Activated CD4-positive, alpha-beta T cell treated with anti-CD3 and anti-CD28 coated beads, Interleukin-2, amount 50 U/mL, for 24 hours (primary cell): ENCODE measurements at places on chromosomes 13 and 19.

DNA sequence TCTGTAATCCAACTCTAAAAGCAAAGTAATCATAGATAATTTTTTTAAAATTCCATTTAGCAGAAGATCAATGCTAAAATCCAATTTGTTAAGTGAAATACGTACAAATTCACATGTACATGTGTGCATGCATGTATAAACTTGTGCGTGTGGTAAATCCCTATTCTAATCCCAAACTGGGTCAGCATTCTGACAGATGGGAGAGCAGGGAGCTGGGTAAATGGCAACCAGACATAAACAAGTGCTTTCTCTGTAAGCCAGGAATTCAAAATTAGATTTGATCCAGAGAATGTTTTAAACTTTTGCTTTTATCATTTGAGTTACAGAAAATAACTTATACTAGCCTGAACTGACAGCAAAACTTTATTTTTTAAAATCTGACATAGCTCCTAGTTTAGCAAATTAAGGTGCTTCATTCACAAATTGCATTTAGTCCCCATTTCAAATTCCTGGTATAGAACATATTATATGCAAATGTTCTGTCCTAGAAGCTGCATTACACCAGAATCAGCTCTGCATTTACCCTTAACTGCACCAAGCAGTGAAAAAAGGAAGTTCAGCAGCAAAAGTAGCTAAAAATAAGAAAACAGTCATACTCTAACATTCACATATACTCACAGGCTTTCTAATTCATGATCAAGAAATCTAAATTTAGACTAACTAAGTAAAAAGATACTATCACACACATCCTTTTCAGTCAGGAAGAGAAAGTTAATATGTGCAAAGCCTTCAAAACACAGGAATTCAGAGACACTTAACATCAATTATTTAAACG is 32.6 kb downstream of the UBL3 start:
- DNase-seq, result no peak

GRCh38 chr13:28636677-28637317 is 22.1 kb upstream of the POMP start:
- peak; percentile 28 for DNase-seq

- no peak for DNase-seq
These were observed 162.0 kb upstream of the SOX1 start for GRCh38 chr13:111904701-111905608.

DNA sequence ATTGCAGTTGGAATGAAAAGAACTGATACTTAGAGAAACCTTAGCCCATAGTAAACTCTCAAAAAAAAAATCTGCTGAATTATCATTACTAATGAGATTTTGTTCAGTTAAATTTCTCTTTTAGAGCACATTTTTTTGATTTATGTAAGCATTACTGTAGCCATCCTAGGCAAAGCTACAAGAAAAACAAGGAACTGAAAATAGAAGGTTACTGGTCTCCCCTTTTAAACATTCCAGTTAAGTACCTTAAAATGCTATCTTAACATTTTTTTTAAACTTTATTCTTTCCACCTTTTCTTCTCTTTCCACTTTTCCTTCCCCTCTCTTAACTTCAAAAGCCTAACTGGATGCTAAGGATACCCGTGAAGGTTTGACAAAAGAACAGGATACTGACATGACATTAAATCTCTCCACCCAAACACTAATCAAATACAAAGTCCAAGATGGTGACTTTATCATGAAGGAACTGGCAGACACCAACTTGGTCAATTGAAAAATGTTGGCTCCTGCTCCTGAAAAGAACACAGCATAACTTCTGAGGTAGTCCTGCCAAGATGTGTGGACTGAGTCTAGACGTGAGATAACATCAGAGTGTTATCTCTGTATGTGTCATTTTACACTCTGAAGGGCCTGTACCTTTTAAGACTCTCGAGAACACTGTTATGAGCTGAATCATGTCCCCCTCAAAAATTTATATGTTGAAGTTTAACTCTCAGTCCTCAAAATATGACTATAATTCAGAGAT is 29.5 kb upstream of the SACS start:
- DNase-seq, result no peak

GRCh38 chr13:100552755-100553154 is 35.8 kb downstream of the GGACT start:
- no peak for DNase-seq

DNA sequence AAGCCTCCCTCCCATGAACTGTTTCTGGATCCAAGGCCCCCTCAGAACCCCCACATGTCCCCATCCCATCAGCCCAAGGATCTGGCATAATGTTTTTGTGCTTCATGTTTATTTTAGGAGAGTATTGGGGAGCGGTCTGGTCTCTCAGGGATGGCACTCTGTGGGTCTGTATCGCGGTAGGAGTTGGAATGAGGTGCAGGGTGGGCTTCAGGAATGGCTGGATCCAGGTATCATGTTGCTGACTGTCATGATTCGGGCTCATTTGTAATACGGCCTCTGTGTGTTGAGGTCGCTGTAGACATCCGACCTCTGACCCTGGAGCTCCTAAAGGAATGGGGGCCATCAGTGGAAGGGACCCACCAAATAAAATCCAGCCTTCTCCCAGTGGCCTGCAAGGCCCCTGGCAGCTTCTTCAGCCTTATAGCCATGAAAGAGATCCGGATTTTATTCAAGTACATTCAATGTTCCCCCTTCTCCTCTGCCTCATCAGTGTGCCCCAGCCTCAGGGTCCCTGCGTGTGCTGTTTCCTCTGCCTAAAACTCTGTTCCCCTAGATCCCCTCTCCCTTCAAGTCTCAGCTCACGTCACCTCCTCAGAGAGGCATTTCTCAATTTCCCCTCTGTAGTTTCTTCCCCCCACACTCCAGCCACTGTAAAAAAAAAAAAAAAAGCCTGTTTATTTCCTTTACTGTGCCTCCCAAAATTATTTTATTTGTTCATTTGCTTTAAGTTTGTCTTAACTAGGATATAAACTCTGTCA is 2.2 kb downstream of the HCST start:
- DNase-seq, result no peak

- no peak for DNase-seq
These were observed 162.8 kb downstream of the DIAPH3 start for GRCh38 chr13:60000976-60001375.

DNA sequence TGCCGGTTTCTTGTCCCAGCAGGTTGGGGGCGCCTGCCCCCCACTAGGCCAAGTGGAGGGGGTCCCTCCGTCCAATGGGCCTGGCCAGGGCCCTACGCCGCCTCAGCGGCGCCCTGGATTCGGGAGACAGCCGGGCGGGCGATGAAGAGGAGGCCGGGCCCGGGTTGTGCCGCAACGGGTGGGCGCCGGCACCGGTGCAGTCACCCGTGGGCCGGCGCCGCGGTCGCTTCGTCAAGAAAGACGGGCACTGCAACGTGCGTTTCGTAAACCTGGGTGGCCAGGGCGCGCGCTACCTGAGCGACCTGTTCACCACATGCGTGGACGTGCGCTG is 6.2 kb downstream of the KCNJ14 start:
- DNase-seq, result no peak

- no peak for DNase-seq
These were observed 1.8 kb upstream of the LRRC4B start for GRCh38 chr19:50569938-50570540.

DNA sequence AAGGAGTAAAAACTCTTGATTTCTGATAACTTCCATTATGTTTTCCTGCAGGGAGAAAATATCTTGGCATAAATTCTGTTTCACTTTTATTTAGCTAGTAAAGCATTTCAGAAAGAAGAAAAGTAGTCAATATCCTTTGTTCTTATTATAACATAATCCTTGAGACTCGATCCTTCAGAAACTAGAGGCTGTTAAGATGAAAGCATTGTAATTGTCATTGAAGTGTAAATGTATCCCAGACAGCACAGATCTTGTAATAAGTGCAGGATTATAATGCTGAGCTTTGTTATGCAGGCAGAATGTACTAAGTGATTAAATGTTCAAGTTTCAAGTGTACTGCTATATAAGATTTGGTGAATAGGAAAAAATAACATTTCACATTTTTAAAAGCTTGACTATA is 225.2 kb upstream of the ATXN8OS start:
- DNase-seq, result no peak

DNA sequence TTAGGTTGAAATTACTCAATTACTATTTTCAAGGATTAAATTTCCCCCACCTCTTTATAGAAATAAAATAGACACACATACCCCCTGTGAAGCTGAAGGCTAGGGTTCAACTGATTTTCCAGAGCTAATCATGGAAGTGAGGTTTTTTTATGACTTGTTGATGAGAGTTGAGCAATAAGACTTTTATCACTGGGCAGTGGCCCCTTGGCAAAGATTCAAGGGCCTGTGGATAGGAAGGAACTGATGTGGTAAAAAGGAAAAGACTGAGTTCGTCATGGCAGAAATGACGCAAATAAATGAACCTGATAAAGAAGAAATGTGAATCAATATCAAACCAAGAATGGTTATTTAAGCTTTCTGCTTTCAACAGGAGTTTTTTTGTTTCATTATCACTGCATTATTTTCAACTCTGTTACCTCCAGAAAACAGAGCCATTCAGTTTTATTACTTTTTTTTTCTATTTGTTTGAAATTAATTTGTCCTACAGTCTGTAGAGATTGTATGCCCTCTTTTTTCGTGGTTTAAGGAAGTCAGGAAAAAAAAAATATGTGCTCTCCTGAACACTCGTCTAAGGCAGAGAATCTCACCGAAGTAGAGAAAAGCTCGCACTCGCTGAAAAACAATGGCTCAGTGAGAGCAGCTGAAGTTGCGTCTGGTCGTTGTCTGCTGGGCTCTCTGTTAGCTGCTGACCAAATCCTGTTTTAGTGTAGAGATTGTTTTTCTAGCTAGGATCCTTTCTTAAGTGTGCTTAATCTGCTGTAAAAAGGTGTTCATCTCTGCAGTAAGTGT is 38.9 kb downstream of the STOML3 start:
- no peak for DNase-seq

DNA sequence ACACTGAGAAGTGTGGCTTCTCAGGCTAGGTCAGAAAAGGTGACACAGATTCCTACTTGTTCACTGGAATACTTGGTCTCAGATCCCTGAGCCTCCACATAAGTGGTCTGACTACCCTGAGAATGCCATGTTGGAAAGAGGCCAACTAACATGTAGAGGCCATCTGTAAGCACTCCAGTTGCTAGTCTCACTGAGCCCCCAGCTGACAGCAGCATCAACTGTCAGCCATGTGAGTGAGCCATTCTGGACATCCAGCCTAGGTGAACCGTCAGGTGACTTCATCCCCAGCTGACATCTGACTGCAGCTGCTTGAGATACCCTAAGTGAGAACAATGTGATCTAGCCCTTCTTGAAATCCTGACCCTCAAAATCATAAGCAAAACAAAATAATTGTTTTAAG is 18.1 kb upstream of the ARL11 start:
- DNase-seq, result no peak

DNA sequence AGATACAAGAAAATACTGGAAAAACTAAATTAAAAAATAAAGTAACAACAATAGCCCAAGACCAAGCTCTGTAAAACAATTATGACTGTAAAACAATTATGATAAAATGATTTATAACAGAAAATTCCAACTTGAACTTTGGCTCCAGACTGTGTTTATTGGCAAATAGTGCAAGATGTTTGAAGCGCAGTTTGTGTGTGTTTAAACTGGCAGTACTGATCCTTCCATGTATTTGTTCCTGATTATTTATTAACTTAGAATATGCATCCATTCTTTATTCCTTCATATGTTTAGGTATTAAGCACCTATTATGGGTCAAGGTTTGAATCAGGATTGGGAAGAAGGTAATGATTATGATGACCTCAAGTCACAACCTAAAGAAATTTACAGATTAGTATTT is 37.8 kb downstream of the ZNF582 start:
- DNase-seq, result no peak

GRCh38 chr19:1263188-1263587 is 5.9 kb upstream of the CIRBP start:
- DNase-seq, result no peak

- no peak for DNase-seq
These were observed 772.5 kb upstream of the SLITRK1 start for GRCh38 chr13:84654654-84655275.

DNA sequence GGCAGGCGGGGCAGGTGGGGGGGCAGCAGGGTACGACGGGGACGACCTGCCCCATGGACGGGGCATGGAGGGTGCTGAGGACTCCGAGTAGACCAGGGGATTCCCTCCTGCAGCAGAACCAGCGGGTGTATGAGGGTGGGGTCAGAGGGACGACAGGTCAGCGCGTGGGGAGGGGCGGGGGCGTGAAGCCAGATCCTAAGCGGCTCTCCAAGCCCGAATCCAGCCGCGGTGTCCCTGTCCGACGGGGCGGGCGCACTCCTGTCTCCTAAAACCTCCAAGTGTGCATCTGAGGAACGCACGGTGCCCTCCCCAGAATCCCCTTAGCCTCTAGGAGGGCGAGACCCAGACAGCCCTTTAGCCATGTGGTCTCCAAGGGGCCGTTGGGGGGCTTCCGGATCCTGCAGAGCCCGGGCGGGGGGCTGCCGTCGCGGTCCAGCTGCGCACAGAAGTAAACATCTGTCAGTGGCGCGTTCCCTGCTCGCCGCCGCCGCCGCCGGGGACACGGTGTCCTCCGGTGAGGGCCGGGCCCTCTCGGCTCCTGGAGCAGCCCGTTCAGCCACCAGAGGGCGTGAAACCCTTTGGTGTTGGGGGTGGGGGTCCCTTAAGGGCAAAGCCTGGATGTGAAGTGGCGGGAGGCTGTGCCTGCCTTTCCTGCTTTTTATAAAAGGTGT is 730 bp downstream of the NRTN start:
- DNase-seq, result no peak

DNA sequence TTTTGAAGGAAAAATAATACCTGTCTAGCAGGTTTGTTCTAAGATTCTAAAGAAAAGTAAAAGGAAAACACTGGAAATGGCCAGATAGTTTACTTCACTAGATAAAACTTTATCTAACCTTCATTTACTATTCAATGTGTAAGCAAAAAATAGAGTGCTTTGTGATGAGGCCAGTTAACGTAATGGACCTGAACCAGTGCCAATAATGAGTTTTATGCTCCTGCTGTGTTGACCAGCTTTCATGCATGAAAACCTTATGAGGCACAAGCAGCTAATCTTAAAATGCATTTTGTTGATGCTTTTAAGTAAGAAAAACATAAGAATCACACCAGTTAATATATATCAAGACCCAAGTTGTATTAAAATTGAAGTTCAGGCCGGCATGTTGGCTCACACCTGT is 617.2 kb upstream of the GPC6 start:
- no peak for DNase-seq

DNA sequence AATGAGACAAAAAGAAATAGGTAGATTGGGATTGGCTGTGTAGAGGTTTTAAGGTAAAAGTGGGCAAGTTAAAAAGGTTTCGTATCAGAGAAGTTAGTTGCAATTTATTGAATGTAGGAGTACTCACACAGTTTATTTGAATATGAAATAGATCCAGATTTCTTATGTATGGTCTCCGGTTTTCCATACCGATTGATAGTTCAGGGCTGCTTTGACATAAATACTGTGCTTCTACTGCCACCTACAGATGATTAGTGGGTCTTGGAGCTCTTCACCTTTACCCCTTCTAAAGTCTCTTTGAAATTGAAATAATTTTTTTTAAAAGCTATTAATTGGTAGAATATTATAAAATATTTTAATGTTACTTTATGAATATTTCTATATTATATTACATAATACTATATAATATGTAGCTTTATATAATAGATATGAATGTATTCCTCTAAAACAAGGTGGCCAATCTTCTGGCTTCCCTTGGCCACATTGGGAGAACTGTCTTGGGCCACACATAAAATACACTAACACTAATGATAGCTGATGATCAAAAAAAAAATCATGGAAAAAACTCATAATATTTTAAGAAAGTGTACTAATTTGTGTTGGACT is 7.7 kb upstream of the GPR18 start:
- DNase-seq, result no peak

GRCh38 chr13:48806522-48806921 is 152.8 kb downstream of the CYSLTR2 start:
- no peak for DNase-seq

- no peak for DNase-seq
These were observed 776 bp upstream of the LENG1 start for GRCh38 chr19:54160182-54160811.

GRCh38 chr13:28128030-28128429 is 10.3 kb upstream of the PAN3 start:
- DNase-seq, result no peak
